ENCODE measurements at places on chromosomes 2 and 18.
A peak's percentile ranks its signal among the peaks of the same experiment; 100 is the strongest.

- H3K4me1 ChIP-seq, result peaks cover 20% of the 10 kb centered on the region
- DNase-seq, result no peak
- H3K27me3 ChIP-seq, result no peaks in the 10 kb centered on the region
Measured at GRCh38 chr2:86485103-86485502, 43.9 kb downstream of the KDM3A start.

DNA sequence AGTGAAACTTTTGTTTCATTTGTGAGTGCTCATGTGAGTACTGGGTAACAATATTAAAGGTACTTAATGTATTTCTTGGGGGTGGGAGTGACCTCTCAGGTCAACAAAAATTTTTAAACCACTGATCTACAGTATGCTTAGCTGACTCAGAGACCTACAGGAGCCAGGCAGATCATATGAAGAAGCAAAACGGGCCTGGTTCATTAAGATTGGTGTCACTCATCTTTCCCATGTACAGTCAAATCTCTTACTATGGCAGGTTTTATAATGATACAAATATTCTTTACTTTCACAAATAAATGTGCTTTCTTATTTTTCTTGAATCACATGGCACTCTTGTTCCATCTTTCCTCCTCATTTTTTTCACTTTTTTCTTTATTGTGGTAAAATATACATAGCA, 7.7 kb upstream of the TMSB10 start:
- H3K36me3 ChIP-seq, result no peaks in the 10 kb centered on the region
- H3K27me3 ChIP-seq, result no peaks in the 10 kb centered on the region
- H3K4me1 ChIP-seq, result peaks cover 39% of the 10 kb centered on the region
- no peak overlapping the region for H3K4me3 ChIP-seq
- no peak for DNase-seq

GRCh38 chr2:19649785-19650380, 251.9 kb downstream of the TTC32 start:
- no peaks in the 10 kb centered on the region for H3K4me1 ChIP-seq
- H3K36me3 ChIP-seq, result no peaks in the 10 kb centered on the region
- no peak overlapping the region for H3K4me3 ChIP-seq
- no peak for DNase-seq
- peak overlapping the region; percentile 35 for H3K27ac ChIP-seq
- no peaks in the 10 kb centered on the region for H3K27me3 ChIP-seq

DNA sequence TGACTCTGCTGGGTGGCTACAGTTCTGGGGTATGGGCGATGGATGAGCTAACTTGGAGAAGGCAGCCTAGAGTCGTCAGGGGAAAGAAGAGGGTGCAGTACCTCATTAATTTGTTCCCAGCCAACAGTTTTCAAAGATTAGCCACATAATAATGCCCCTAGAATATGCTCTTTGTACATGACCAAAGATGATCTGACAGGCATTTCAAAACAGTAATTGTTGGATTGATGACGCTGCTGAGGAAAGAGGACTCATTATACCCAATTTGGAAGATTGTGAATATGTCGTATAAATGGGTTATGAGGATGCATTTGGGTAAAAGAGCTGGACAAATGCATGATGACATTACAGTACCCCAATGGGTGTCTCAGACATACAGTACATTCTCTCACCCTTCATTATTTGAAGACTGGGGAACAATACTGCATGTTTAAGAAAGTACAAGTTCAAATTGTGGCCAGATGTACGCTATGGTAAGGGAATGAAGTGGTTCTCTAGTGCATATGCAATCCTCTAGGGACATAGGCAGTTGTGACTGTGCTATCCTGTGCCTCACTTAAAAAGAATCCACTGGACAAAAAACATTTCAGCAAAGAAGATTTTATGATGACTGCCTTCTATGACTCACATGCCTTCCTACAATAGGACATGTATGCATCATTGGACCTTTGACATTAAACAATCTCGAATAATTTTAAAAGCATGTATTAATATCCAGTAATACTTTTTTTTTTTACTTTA, 233.2 kb downstream of the CNTNAP5 start:
- H3K36me3 ChIP-seq, result no peaks in the 10 kb centered on the region
- no peaks in the 10 kb centered on the region for H3K4me1 ChIP-seq
- H3K27me3 ChIP-seq, result no peaks in the 10 kb centered on the region
- no peak overlapping the region for H3K27ac ChIP-seq
- no peak overlapping the region for H3K4me3 ChIP-seq

All from esophagus squamous epithelium (tissue), 5 donors.